ENCODE measurements at places on chromosomes 2 and 18. TPM values are rescaled to one million over a fixed set of nuclear protein-coding genes. Genes with fewer than 3 reads are reported as not detected.

Gene TMEM163
- 0.24 TPM for total RNA-seq

Gene GREB1
- total RNA-seq: 1.7 TPM

Gene MARCHF7
- total RNA-seq: 83.9 TPM

Gene SGPP2
- not detected for total RNA-seq

Gene SPHKAP
- not detected for total RNA-seq

Gene IL1RN
- total RNA-seq: 0.24 TPM

GRCh38 chr18:47409519-47409918, 158.1 kb upstream of the SKOR2 start:
- H3K27ac ChIP-seq: no peak overlapping the region
- H3K4me1 ChIP-seq: no peaks in the 10 kb centered on the region
- H3K4me3 ChIP-seq: no peak overlapping the region
- H3K27me3 ChIP-seq: no peaks in the 10 kb centered on the region

GRCh38 chr2:178413472-178414265, 37.3 kb downstream of the PRKRA start:
- H3K4me3 ChIP-seq: peak overlapping the region; percentile 73
- peaks cover 8% of the 10 kb centered on the region for H3K4me1 ChIP-seq
- peak overlapping the region; percentile 84 for H3K27ac ChIP-seq
- DNase-seq: peak; percentile 82
- no peaks in the 10 kb centered on the region for H3K27me3 ChIP-seq

DNA sequence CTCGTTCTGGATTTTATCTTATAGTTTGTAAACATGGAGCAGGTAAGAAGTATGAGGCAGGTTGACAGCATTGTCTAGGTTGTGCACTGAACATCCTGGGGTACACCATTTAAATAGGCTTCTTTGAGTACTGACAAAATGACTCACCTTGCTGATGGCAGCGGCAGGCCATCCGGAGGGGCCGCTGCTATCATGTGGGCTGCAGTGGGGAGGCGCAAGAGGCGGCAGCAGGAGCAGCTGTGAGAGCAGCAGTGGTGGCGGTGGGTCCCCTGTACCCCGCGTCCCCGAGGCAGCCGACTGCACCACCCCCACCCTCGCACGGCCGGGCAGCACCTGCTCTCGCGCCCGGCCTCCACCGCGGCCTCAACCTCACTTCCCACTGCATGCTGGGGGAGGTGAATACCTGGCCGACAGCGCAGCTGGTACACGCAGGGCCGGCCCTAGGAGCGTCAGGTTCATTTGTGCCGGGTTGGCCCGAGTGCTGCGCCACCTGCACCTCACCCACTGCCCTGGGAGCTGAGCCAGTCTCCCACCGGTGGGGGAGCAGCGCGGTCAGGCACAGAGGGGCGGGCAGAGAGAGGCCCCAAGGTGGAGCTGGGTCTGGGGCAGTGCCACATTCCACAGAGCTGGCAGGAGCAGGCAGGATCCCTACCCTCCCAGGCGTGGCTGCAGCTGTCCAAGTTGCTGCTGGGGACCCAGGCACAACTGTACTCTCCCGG, 154.5 kb upstream of the RBMS1 start:
- DNase-seq: no peak
- H3K27ac ChIP-seq: no peak overlapping the region
- no peak overlapping the region for H3K4me3 ChIP-seq
- H3K4me1 ChIP-seq: no peaks in the 10 kb centered on the region
- H3K27me3 ChIP-seq: no peaks in the 10 kb centered on the region

DNA sequence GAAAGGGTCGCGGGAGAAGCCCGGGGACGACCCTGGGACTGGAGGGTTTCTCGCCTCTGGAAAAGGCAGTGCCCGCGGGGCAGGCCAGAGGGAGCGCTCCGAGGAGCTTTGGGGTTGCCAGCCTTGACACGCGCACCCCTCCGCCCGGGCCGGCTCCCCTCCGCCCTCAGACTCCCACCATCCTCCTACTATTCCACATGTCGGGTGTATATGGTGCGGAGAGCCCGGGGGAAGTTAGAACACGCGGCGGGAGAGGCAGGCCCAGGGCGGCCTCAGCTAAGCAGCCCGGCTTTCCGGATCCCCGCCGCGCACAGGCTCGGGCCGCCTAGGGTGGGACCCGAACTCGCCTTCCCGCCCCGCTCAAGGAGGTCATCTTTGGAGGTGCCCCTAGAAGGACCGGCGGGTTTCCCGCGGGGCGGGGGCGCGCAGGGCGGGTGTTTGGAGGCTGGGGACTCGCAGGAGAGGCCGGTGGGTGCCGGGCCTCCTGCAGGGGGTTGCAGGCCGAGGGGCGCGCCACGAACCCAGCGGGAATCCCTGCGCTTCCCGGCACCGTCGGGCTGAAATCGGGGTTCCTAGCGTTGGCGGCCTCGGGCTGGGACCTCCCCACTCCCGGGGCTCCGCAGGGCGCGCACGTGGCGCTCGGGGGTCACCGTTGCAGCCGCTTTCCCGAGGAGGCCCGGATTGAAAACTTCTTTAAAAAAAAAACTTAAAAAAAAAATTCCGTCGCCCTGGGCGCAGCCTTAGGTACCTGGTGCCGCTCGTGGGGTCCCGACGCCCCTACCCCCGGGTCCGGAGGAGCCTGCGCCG, 3.7 kb downstream of the NFATC1 start:
- peak overlapping the region; percentile 91 for H3K27ac ChIP-seq
- no peaks in the 10 kb centered on the region for H3K27me3 ChIP-seq
- no peaks in the 10 kb centered on the region for H3K36me3 ChIP-seq
- peaks cover 47% of the 10 kb centered on the region for H3K4me1 ChIP-seq
- peak overlapping the region; percentile 81 for H3K4me3 ChIP-seq
- no peak for DNase-seq

- no peaks in the 10 kb centered on the region for H3K36me3 ChIP-seq
- no peak overlapping the region for H3K4me3 ChIP-seq
- no peak for DNase-seq
- no peaks in the 10 kb centered on the region for H3K27me3 ChIP-seq
- H3K4me1 ChIP-seq: no peaks in the 10 kb centered on the region
- no peak overlapping the region for H3K27ac ChIP-seq
Measured at GRCh38 chr2:38898256-38898655, 8.6 kb downstream of the ARHGEF33 start.

DNA sequence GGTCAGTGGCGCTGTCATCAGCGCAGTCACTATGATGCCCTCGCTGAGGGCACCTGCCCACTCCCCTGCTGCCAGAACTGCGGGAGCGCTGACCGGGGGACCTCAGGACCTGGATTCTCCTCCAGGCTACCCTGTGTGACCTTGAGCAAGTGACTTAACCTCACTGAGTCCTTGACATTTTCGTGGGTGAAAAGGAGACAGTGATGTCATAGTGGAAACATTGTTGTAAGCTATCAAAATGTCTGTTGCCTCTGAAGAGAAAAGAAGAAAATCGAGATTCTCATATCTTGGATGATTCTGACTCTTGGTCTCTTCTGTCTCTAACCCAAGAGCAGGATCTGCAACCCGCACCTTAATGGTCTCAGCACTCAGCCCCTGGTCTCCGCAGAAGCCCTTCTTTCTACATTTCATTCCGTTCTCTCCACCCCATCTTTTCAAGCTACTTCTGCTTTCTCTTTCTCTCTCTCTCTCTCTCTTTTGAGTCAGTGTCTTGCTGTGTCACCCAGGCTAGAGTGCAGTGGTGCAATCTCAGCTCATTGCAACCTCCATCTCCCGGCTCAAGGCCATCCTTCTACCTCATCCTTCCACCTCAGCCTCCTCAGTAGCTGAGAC, 978 bp upstream of the TUBA4A start:
- H3K36me3 ChIP-seq: no peaks in the 10 kb centered on the region
- peak overlapping the region; percentile 94 for H3K27ac ChIP-seq
- H3K4me1 ChIP-seq: peaks cover 26% of the 10 kb centered on the region
- no peaks in the 10 kb centered on the region for H3K27me3 ChIP-seq
- peak overlapping the region; percentile 75 for H3K4me3 ChIP-seq

DNA sequence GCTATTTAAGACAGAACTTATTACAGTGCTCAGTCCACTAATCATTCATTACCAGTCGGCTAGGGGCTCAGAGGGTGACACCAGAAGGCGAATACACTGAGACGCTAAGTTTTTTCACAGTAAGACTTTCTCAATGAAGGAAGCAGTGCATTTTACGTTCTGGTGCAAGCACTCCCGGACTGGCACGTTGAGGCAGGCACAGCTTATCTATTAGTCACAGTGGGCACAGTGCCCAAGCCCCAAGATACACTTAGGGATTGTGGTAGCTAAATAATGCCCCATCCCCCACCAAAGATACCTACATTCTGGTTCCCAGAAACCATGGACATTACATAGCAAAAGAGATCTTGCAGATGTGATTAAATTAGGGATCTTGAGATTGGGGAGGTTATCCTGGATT, 32.6 kb upstream of the BCL11A start:
- no peaks in the 10 kb centered on the region for H3K4me1 ChIP-seq
- H3K4me3 ChIP-seq: no peak overlapping the region
- no peak overlapping the region for H3K27ac ChIP-seq

DNA sequence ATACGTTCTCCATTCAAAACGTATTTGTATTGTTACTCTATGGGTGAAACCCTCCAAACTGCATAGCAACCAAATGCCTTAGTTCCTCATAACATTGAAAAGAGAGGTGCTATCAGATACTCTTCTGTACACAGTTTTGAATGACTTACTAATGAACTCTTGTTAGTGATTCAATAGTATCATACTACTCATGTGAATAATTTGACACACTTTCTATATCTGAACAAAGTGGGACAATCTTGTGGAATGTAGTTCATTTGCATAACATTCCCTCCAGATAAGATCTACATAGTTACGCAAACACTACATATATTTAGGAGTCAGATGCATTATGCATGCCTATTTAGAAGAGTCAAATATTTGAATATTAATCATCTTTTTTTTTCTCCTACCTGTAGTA, 232.0 kb upstream of the NRXN1 start:
- no peaks in the 10 kb centered on the region for H3K27me3 ChIP-seq
- no peak overlapping the region for H3K27ac ChIP-seq
- no peaks in the 10 kb centered on the region for H3K36me3 ChIP-seq
- no peak overlapping the region for H3K4me3 ChIP-seq
- DNase-seq: no peak

Measured in psoas muscle (tissue), 8 donors.